ENCODE measurements at places on chromosomes 6 and 20.

- DNase-seq = no peak
These were observed 3.4 kb downstream of the TFAP2B start for GRCh38 chr6:50822078-50822476.

DNA sequence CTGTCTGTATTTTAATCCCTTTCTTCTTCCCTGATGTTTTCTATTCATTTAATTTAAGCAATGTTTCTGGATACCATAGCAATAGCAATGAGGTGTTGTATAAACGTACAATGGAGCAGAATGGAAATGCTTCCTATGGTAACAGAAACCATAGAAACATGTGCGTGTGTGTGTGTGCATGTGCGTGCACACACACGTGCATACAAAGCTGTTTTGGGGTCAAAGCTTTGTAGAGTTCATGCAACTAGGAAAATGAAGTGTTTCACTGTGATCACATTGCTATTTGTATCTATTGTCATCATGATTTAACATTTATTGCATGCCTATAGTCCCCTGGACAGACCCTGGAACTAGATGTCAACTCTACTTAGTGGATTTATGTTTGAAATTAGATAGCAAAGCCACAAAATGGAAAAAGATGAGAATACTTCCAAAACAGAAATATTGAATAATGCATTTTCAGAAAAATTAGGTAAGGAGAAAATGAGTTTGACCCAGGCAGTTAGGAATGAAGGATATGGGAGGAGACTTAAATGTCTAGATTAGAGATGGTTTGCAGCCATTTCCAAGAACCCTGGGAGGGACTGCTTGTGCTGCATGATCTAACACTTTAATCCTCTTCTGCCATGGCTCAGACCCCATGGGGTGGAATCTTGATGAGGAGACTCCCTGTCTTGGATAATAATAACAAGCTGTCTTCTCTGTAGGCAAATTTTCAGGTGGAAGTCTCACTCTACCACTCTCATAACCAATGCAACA is 124.4 kb downstream of the TRMT11 start:
- DNase-seq = no peak

- DNase-seq = no peak
These were observed 100.1 kb upstream of the FRMD1 start for GRCh38 chr6:168179133-168179532.

DNA sequence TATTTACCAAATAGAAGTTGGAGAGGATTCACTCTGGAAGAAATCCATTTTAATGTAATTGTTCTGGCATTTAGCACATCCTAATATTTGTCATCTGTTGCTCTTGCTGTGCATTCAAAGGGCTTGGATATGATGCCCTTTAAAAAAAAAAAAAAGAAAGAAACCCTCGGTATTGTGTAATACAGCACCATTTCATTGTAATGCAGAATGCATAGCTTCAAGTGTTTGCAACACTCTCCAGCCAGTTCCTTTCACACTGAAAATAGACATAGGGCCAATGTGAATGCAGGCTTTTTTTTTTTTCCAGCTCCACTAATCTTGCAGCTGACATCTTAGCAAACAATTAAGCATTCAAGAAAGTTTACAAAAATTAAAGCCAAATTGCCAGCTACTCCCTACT is 197.4 kb upstream of the POU3F2 start:
- DNase-seq = no peak

GRCh38 chr6:34325633-34326032 is 66.8 kb downstream of the NUDT3 start:
- DNase-seq = no peak

Measured in NCI-H2081 (cell line).